Activated T-helper 1 cell treated with Interleukin-2 at 50 U/mL for 16 hours (primary cell): ENCODE measurements at places on chromosomes 7 and 10.

DNA sequence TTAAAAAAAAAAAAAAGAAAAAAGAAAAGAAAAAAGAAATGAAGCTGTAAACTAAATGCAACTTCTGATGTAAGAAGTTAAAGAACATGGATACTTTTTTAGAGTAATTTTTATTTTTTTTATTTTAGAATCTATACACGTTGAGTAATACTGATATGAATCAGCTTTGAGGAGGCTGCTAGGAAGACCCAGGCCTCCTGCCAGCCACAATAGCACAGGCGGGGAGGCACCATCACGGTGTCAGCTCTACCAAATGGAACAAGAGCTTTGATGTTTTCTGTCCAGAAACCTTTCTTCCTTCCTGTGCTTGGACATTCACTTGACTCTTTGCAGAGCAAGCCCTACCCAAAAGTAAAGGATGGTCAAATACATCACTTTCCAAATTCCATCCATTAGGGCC is 45.3 kb upstream of the EGR2 start:
- no peak for DNase-seq

DNA sequence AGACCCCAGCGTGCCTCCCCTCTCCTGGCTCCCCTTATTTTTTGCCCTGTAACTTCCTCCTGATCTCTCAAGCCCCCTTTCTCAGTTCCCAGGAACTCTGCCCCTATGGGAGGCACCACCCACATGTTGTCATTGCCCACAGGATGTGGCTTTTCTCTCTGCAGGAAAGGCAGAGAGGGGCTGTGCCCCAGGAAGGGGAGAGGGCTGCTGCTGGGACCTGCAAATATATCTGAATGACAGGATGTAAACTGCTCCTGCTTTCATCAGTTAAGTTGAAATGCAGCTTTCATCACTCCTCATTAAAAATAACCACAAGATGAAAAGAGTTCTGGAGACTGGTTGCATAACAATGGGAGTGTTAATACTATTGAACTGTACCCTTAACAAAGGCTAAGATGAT is 103.3 kb downstream of the CLEC2L start:
- DNase-seq = no peak

- DNase-seq = no peak
Measured at GRCh38 chr7:14850039-14850438, 52.5 kb downstream of the DGKB start.

- DNase-seq = no peak
Measured at GRCh38 chr7:76353744-76354143, 5.0 kb downstream of the YWHAG start.

- no peak for DNase-seq
Measured at GRCh38 chr10:24708081-24708480, 15.6 kb downstream of the ARHGAP21 start.

DNA sequence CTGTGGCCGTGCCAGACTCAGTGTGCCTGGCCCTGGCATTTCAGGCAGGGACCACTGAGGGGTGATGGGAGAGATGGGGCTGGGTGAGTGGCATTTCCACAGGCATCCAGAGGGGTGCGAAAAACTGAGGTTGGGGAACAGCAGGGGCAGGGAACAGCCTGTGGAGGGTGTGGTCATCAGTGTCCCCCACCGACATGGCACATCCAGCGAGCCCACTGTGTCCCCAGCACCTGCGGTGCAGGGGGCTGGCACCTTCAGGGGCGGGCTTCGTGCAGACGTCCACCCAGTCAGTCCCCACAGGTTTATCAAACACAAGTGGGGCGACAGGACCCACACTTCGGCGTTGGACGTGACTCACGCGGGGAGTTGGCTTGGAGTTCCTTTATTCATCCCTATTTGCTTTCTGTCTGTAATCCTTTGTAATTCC is 14.8 kb downstream of the CUX1 start:
- no peak for DNase-seq

DNA sequence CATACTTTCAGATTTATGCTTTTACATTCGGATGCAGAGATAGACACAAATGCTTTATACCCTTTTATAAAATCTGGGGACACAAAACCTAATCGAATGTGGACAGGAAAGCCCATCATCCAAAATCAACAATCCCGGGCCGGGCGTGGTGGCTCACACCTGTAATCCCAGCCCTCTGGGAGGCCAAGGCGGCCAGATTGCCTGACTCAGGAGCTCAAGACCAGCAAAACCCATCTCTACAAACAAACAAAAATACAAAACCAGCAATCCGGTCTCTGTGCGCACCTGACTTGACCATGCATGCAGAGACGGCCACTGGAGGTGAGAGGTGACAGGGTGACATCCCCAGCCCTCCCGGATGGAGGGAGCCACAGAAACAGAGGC is 13.5 kb downstream of the COBL start:
- no peak for DNase-seq

DNA sequence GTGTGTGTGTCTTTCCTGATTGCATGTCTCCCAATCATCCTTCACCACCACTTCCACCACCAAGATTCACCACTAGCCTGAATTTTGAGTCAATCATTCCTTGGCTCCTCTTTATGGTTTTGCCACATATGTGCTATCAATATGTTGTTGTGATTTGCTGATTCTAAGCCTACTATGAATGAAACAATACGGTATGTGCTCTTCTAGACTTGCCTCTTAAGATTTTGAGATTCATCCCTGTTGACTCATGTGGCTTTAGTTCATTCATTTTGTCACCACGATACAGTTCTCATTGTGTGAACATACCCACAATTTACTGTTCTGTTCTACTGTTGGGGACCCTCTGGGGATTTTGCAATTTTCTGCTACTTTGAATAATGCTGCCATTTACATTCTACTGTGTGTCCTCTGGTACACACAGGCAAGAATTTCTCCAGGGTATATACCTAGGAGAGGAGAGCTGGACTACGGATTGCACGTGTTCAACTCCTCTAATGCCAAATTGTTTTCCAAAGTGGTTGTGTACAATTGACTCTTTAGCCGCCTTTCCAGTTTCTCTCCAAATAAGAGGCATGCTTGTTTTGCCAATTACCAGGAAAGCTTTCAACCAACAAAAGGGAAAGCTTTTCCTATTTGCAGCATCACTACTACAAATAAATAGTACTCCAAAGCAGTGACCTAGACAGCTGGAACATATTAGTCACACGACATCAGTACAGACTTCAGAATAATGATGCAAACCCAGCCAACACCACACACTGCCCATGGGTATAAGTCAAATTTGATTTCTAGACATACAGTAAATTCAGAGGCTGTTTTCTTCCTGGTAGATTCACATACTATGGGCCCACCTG is 30.0 kb downstream of the SGMS1 start:
- DNase-seq = no peak

DNA sequence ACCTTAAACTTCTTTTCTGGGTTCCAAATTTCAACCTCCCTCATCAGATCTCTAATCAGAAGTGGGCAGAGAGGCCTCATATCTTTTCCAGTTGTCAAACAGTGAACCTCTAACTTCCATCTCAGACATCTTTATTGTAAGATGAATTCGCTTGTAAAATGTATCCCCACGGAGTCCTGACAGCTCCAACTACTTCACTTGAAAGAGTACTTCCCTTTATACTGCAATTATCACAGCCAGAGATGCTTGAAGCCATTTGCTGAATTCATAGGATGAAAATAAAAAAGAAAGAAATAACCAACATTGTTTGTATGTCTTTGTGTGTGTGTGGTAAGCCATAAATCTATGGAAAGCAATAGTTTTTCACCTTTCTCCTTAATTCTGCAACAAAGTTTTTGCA is 175.2 kb downstream of the GRM3 start:
- DNase-seq = no peak

GRCh38 chr10:38070501-38070900 is 23.6 kb upstream of the ZNF37A start:
- no peak for DNase-seq

DNA sequence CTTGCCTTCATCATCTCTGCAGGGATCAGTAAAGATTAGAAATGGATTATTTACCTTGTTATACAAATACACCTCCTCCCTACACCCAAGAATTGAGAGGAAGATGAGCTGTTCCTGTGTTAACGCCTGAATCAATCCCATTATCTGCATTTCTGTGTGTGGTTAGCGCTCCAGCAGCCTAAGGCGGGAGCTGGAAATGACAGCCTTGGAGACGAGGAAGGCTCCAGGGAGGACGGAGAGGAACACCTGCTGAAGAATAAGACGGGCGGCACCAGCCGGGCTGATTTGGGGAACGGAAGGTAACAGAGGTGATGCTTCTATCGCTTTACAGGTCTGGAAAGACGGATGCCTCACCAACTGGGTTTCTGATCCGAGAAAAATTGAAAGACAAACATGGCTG is 34.2 kb upstream of the DDC start:
- DNase-seq = no peak

DNA sequence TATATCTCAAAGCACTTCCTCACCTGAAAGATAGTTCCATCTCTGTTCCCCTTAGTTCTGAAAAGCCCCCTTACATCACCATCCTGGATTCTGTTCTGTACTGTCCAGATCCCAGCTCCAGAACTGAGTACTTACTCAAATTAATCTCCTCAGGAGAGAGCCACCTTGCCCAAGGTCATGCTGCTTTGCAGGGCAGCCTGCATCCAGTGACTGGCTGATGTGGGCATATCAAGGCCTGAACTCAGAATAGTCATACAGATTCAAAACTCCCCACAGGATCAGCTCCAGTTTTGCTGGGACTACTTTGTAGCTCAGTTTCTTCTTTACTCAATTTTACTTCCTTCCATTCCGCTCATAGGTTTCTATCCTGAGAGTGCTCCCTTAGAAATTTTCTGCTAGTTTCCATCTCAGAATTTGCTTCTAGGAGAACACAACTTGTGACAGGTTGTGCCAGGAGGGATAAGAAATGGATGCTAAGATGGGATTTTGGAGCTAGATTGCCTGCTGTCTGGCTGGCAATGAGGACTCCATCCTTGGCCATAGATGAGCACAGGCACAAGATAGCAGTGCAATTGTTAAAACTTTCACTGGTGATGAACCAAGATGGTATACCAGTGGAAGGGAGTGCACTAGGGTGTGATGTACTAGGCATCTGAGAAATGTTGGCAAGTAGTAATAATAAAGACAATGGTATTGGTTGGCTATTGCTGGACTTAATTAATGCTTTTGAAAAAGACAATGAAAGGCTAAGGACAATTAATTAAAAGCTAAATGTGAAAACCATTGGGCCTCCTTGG is 17.3 kb downstream of the SRGN start:
- DNase-seq = no peak

- no peak for DNase-seq
Measured at GRCh38 chr7:128190051-128190647, 50.9 kb upstream of the LEP start.

DNA sequence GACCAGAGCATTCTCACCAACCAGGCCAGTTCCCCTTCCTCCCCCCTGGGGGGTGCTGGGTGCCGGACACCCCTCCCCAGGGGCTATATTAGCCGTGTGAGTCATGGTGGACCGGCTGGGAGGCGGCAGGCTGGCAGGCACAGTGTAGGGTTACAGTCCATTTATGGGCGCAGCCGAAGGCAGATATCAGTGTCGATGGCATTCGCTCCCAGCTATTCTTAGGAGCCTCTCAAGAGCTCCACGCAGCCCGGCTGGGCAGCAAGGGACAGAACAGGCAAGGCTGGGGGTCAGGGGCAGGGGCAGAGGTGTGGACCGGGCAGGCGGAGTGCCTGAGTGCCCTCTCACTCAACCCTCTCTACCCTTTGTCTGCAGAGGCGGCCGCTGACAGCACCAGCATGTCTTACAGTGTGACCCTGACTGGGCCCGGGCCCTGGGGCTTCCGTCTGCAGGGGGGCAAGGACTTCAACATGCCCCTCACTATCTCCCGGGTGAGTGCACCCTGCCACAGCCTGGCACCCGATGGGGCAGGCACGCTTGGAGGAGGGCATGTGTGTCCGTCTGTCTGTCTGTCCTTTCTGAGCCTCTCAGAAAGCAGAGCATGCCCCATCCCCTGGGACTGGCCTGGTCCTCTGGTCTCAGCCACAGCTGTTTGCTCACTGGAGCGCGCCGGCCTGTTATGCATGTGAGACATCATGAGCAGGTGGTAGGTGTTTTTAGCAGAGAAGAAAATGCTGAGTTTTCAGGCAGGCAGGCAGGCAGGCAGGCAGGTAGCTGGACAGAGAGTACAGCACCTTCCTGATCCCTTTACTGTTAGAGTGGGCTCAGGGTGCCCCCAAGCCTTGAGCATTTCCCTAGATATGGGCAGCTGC is at the start of gene LDB3:
Gene LDB3 (plus strand): TSS at position 215 of the 869 bp plus-strand sequence. CDS start 181 bp downstream, at position 396.
- DNase-seq = no peak

DNA sequence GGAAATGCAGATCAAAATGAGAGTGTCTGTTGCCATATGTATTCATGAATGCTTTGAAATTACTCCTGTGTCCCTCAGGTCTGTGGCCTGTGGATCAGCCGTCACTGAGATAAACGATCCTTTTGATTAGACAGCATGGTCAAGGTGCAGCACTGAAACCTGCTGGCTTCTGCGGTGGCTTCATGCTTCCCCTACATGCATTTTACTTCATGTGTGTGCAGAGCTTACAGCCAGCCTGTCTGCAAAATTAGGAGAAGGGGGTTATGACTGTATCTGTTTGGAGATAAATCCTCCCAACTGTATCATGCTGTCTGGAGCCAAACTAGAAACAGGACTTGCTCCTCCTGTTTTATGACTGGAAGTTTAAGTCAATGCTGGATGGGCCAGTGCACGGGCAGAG is 71.0 kb upstream of the PLPP4 start:
- no peak for DNase-seq

DNA sequence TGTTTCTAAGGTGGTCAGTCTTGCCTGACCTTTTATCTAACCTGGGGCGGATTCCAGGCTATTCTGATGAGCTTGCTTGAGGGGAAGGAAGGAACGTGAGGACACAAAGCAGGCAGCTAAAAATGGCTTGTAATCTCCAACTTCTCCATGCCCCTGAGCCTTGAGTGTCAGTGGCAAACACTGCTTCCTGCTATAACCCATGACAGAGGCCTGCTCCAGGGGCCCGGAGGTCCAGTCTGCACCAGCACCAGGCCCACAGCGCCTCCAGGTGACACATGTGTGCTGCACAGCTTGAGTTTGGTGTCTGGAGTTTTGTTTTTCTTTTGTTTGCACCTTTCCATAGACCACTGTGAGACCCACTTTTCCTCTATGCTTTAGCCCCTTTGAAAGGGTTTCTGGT is 207.9 kb downstream of the PAXIP1 start:
- no peak for DNase-seq

- no peak for DNase-seq
Measured at GRCh38 chr7:33750177-33750576, 155.2 kb upstream of the BMPER start.

DNA sequence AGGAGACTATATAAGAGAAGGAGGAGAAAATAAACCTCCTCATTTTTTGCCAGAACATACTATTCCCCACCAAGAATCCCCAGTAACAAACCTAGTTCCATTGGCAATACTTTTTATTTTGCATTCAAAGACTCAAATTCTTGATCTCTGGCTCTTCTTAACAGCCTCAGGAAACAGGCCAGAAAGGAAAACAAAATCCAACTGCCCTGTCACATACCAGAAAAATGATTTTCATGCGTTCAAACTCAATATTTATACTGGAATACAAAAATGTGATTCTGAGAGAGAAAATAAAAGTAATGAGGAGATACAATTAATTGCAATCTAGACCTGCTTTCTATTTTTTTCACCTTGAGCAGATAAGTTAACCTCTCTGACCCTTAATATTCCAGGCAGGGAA is 435.9 kb upstream of the AUTS2 start:
- DNase-seq = no peak
